ENCODE measurements at places on chromosomes 4 and X.

DNA sequence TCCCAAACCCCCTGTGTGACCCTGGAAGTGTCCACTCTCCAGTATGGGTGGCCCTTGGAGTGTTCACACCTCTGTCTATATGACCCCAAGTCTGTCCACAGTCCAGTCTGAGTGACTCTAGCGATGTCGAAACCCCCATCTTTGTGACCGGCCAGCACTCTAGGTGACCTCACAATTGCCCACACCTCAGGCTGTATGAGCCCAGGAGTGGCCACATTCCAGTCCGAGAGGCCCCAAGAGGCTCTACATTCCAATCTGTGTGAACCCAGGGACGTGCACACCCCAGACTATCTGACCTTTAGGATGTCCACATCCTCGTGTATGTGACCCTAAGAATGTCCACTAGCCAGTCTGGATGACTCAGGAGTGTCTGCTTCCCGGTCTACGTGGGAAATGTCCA lies 7.3 kb upstream of the GLOD5 start:
- no peak for DNase-seq

GRCh38 chr4:57550198-57550597 lies 440.0 kb upstream of the IGFBP7 start:
- no peak for DNase-seq

DNA sequence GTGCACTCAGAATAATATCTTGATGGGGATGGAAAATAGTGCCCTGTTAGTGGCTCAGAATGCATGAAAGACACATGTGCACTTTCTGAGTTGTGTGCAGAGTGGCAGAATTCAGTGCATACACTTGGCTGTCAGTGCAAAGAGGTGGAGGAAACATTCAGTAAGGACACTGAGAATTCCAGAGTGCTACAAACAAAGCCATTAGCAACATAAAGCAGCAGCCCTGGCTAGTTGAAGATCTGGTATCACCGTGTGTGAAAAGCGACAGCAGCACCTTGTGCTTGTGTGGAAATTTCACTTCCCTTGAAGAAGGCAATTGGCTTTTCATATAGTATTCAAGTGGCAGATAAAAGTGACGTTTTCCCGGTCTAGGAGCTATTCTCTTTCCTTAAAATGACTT lies 810.4 kb downstream of the TRIML1 start:
- no peak for DNase-seq

- no peak for DNase-seq
Observed at GRCh38 chr4:181962321-181962720, 280.9 kb upstream of the TENM3 start.

GRCh38 chr4:167918077-167918476 lies 174.3 kb upstream of the ANXA10 start:
- no peak for DNase-seq

DNA sequence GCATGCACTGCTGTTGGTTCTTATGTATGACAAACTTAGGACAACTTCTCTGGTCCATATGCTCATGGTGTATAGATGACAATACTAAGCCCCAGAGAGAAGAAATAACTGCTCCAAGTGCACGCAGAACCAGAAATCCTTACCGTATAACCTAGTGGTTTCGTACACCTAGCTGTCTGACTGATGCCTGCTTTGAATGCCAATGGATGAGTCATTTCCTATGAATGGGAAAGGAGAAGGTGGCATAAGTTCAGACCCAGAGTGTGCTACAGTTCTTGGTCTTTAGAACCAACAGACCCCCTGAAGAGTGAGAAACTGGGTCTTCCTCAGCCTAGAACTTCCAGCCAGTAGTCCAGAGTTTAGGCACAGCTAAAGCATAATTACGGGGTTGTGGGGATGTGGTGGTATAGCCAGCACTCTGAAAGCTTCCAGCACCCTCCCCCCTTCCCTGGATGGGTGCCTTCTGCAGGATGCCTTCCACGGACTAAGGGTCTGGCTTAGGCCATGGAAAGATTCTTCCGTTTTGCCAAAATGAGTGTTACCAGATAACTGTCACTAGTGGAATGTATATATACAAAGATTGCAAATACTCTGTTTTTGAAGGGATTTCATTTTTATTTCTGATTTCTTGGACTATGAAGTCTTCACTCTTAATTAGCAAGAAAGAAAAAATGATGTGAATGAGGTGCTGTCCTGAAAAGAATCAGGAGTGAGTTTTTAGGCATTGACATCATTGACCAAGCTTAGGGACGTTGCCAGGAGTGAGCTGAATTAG lies 84.6 kb upstream of the PACRGL start:
- no peak for DNase-seq

DNA sequence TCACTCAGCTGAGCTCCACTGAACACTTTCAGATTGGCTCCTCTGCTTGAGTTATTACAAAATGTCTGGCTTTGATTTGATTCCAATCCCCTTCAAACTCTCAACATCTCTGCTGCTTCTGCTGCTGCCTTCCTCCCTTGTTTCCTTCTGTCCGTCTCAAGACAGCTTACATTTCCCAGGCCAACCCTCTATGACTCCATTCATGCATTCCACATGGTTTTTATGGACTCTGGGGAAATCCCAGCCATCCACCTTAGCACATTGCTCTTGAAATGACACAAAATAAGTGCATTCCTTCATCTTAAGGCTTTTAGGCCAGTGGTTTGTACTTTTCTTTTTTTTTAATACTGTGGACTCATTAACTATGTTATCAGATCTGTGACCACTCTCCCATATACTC lies 68.5 kb upstream of the TMEM164 start:
- no peak for DNase-seq

GRCh38 chr4:84276752-84277151 lies 222.3 kb downstream of the NKX6-1 start:
- DNase-seq: no peak

- DNase-seq: no peak
Observed at GRCh38 chr4:8164194-8164565, 5.6 kb upstream of the ABLIM2 start.

GRCh38 chrX:47187106-47187677 lies 6.4 kb upstream of the UBA1 start:
- DNase-seq: no peak

DNA sequence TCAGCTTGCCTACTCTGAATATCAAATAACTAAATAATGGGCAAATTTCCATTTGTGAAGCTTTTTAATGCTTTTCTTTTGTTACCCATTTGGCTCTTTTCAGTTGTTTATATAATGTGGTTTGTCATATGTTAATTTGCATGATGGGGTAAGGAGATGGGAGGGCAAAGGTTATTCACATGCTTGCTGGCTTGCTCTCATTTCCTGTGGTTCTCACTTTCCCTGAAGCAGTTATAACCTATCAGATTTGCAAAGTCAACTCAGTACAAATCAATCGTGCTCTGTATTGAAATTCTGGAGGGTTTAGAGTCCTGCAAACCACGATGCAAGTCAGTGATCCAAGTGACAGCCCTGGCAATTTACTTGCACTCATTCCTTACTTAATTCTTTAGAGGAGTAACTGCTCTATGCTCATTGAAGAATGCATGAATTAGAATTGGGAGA lies 711.2 kb downstream of the ADGRL3 start:
- no peak for DNase-seq

GRCh38 chr4:42655269-42655637 lies 1.7 kb downstream of the ATP8A1 start:
- no peak for DNase-seq

GRCh38 chrX:6941041-6941440 lies 206.5 kb upstream of the STS start:
- DNase-seq: no peak

DNA sequence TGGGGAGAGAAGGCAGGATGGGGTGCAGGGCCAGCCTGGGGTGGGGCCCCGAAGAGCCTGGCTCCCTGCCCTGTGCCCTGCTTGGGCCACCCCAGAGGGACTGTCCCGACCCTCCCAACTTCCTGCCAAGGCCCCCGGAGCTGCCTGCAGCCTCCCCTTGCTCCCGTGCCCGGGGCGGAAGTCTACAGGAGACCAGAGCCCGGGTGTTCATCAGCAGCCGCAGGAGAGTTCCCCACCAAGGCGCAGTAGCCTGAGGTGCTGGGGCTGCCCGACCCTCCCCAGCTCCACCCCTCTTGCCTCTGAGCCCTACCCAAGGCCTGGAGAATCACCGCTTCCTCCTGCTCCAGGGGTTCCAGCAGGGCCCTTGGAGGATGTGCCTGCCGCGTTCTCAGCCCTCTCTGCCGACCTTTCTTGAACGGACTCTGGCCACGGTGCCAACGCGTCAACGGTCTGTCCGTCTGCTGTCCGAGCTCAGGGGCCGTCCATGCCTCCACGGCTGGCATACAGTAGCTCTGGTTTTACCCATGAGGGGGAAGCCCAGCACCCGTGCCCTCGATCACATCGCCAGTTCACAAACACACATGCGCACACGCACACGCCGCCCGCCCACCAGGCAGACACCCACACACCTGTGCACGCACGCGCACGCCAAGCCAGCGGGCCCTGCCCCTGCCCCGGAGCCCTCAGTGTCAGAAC lies 36.0 kb upstream of the SPON2 start:
- no peak for DNase-seq

- no peak for DNase-seq
Observed at GRCh38 chrX:152074163-152074562, 64.2 kb downstream of the MAGEA10 start.

DNA sequence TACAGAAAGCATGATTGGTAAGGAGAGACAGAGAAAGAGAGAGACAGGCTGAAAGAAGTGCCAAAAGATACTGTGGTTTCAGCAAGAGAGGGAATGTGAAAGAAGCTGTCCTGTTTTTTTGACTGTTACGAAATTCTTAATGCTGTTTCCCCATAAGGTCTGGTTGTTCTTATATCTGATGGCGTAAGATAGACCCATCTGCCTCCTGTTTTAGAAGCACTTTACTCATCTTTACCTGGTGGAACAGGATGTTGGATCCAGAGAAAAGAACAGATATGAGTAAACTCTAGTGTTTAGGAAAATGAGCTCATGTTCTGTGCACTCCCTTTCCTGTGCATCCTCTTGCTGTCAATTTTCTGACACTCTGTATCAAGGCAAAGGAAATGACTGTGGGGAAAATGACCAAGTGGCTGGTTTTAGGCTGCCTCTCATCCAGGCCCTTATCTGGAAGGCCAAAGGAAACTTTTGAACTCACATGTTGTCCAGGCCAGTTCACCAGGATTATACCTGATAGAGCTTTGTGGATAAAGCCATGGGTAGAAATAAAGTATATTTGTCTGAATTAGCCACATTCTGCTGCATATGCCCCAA lies 311.7 kb upstream of the HTR2C start:
- DNase-seq: no peak

DNA sequence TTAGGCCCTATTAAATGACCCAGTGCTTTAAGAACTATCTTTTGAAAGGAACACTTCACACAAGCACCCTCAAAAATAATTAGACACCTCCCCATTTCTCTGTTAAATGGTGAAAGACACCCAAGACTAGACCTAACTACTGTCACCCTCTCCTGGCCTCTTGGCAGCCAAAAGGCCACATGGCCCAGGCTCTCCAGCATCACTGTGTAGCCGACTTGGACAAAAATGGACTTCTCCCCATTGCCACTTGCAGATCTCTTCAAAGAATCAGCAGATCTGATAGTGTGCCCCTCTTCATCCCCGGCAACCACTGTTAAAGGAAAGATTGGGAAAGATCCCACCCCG lies 2.0 kb downstream of the MID1IP1 start:
- no peak for DNase-seq

- DNase-seq: peak; percentile 37
Observed at GRCh38 chrX:76428243-76429130, 977 bp downstream of the MAGEE1 start.

DNA sequence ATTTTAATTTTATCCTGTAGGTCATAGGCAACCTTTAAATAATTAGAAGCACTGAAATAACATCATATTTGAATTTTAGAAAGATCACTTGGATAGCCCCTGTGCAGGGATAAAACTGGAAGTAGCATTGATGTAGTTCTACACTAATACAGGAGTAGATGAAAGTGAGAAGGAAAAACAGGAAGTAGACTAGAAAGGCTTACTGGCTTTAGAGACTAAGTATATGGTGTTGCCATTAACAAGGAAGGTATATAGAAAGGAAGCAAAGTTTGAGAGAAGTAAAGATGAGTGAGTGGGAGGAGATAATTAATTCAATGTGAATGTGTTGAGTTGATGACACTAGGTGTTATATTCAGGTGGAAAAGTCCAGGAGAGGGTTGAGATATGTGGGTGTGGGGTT lies 73.1 kb upstream of the EPGN start:
- no peak for DNase-seq
